ENCODE measurements at places on chromosomes 12 and 14.

DNA sequence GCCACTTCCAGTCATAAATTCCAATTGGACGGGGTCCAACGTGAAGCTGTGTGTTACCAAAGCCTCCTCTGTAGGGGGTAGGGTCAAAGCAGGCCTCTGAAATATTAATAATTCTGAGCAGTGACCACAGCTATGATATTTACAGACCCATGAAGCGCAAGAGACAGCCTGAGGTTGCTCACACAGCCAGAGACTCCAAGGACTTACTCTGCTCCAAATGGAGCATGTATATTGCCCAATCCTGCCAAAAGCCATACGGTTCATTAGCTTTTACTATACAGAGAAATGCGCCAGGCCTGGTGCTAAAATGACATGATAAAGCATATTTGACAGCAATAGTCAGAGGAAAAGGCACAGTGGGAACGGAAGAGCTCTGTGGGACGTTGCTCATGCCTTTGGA lies 151.3 kb downstream of the PAH start:
- no peak for DNase-seq

DNA sequence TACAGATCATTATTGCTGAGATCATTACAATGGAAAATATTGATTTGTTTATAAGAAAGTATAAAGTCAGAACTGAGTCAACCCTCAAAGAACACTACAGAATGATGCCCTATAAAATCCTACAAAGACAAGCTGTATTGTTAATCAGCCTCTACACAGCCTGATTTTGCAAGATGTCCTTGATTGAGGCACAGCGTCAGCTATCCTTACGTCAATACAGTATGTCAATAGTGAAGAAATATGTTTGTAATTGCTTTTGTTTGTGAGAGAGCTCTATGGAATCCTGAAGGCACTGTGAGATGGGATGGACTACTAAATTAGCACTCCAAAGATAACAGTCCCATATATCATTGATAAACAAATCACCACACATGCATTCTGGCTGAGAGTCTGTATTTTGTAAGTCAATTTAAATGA lies 70.7 kb downstream of the RASSF9 start:
- DNase-seq, result no peak

GRCh38 chr12:131327521-131328488 lies 374.1 kb downstream of the ADGRD1 start:
- no peak for DNase-seq

- DNase-seq, result no peak
These were observed 121.2 kb downstream of the ZNF664 start for GRCh38 chr12:124094188-124094587.

DNA sequence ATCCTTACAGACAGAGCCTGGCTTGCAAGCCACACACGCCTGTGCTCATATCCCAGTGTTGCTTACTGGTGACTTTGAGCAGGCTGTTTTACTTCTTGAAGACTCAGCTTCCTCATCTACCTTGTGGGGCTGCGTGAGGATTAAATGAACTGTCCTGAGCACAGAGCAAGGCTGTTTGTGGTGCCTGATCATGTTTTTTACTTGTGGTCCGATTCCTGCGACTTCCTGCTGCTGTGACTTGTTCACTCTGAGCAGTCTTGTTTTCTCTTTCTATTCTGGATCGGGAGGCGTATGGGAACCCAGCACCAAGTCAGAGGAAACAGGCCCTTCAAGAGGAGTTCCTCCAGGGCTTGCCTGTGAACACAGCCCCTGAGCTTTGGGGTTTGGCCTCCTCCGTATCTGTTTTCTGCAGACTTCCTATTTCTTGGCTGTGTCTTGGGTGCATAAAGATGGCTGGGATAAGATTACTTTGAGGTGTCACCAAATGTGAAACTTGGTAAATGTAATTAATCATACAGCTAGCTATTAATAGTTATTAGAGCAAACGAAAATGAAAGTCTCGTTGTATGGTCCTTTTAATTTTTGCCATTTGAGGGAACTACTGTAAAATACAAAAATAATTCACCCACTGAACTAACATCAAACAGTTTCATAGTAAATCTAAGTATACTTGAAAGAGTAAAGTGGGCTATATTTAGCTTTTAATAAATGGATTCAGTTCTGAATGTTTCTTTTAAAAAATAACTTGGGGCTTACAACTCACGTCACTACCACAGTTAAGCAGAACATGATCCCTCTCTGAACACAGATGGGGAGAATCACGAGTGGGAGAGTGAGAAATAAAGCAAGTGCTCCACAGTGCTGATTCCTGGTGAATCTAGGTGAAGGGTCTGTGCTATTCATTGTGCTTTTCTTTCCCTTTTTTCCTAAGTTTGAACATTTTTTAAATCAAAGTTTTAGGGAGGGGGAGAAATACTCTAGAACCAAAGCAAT lies 251.5 kb downstream of the FOXN3 start:
- no peak for DNase-seq

Data from Panc1 (cell line).